ENCODE measurements at places on chromosomes 3 and 15.

DNA sequence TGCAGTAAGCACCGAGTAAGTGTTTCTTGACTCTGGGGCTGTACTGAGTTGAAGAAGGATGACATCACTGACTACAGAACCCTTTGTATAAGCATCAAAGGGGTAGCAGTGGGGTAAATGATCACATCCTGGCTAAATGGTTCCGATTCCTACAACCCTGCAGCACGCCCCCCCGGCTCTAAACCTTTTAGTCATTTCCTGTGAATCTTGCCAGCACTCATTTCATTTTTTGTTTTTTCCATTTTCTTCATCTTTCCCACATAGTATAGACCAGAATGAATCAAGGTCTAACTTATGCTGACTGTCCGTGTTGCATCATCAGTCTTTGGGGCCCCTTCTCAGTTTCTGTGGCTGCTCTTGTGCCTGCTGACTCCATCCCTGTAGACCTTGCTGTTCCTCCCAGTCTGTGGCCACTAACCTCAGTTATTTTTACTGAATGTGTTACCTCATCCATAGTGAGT is 383.1 kb upstream of the TPRG1 start:
- peak; percentile 41 for DNase-seq

DNA sequence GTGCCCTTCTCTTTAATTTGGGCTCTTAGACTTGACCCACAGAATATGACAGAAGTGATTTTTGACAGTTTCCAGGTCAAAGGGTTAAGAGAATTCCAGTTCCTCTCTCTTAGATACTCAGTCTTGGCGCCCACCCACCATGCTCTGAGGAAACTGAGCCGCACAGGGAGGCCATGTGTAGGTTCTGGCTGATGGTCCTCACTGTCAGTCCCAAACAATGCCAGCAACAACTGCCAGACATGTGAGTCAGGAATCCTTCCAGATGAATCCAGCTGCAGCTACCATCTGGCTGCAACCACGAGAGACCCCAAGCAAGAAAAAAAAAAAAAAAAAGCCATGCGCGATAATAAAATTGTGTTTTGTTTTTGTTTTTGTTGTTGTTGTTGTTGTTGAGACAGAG is 326.6 kb downstream of the MAGI1 start:
- DNase-seq = no peak

GRCh38 chr3:134651347-134652041 is 672 bp upstream of the KY start:
- peak; percentile 23 for DNase-seq

GRCh38 chr15:70605606-70606410 is 157.6 kb downstream of the UACA start:
- DNase-seq = no peak

DNA sequence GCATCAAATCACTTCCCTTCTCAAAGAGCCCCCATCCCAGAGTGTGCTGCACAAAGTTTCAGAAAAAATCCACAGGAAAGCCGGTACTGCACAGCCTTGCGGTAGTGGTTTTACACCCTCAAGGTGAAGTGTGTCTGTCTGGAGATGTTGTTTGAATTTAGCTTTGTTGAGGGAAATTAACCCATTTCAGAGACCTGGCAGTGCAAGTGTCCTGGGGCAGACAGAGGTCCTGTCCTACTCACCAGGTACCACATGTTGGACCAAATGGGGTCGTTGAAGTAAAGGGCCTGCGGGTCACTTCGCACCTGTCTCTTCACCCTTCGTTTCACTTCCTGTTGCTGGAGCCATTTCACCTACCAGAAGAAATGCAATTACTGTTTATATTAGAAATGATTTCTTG is 57.8 kb downstream of the PCSK6 start:
- no peak for DNase-seq

- no peak for DNase-seq
Measured at GRCh38 chr3:195153653-195154052, 117.3 kb downstream of the XXYLT1 start.

- DNase-seq = no peak
Measured at GRCh38 chr3:171783086-171783485, 27.2 kb downstream of the PLD1 start.

GRCh38 chr3:62611541-62612240 is 238.3 kb upstream of the FEZF2 start:
- no peak for DNase-seq

DNA sequence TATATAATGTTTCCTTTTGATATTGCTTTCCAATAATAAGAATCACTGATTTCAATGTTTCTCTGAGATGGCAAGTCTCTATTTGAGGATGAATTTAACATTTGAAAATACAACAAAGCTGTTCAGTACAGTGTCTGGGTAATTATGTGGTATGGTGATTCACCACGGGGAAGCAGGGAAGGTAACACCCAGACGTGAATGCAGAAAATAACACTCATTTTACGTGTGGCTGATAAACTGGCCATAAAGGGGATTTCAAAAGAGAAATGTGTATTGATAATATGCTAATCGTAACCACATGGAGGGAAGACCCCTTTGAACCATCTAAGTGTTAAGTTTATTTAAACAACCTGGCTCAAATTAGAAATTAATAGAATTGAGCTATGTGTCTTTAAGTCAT is 344.6 kb downstream of the GRM7 start:
- DNase-seq = no peak

- no peak for DNase-seq
Measured at GRCh38 chr3:53547327-53547726, 52.9 kb downstream of the CACNA1D start.

GRCh38 chr3:23760325-23760724 is 45.4 kb upstream of the UBE2E1 start:
- no peak for DNase-seq

DNA sequence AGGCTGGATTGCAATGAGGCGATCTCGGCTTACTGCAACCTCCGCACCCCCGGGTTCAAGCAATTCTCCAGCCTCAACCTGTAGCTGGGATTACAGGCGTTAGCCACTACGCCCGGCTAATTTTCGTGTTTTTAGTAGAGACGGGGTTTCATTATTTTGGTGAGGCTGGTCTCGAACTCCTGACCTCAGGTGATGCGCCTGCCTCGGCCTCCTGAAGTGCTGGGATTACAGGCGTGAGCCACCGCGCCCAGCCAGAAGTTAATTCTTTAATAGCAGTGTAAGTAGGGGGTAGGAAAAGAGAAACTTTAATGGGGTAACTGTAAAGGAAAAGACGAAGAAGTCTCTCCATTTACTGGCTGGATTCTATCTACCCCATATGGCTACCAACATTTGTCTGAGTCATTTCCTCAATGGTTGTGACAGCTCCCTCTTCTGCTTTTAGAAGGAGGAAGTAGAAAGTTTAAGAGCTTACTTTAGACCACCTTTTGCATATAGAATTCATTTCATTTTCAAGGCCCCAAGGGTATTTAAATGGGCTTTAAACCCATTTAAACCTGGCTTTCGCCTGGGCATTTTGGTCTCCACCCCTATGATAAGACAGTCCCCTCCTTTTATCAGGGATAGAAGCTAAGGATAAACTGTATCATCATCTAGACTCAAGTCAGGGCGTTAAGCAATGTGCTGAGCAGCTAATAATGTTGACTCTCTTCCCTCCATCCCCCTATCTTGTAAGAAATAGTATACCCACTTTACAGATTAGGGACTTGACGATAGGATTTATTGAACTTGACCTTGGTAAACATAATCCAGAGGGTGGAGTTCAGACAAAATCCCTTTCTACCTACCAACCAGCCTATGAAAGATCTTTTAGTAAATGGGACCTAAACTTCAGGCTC is 1.1 kb upstream of the CDV3 start:
- DNase-seq = no peak

GRCh38 chr3:66496746-66497145 is 4.1 kb downstream of the LRIG1 start:
- no peak for DNase-seq

DNA sequence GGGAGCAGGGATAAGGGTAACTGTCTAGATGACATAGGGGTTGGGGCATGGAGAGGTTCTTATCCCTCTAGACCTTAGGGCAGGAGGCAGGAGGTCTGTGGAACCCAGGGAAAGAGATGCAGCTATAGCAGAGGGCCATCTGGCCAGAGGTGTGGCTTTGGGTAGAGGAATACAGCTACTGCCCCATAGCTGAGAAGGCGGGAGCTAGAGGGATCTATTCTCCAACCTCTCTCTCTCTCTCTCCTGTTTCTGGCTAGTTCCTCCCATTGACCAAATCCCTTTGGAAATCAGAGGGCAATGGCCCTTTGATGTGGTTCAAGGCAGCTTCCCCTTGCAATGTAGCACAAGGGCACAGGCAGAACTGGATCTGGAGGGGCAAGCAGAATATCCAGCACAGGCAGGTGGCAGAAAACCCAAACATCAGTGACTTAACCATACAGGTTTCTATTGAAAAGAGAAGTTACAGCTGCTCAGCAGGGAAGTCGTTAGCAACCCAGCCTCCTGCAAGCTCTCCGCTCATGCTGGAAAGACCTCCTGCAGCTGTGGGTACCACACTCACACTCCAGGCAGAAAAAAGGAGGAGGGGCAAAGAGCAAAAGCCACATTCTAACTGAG is 22.3 kb upstream of the LMOD3 start:
- DNase-seq = no peak

DNA sequence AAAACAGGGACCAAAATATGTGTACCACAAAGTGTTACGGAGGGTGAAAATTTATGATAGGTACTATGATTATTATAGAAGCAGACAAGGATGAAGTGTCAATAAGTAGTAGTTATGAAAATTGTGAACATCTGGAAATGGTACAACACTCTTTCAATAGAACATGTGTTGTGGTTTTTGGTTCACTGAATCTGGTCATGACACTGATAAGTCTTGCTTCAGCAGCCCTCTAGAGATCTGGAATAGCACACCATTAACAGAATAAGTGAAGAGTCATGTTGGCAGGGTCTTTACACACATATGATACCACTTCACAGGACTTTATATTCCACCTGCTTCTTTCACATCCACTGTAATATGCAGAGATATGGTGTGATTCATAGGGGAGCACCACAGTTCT is 985.2 kb upstream of the SEMA6D start:
- no peak for DNase-seq

GRCh38 chr3:15579051-15579450 is 22.3 kb downstream of the HACL1 start:
- DNase-seq = no peak
